T-helper 1 cell (primary cell): ENCODE measurements at places on chromosomes 6 and 20.

DNA sequence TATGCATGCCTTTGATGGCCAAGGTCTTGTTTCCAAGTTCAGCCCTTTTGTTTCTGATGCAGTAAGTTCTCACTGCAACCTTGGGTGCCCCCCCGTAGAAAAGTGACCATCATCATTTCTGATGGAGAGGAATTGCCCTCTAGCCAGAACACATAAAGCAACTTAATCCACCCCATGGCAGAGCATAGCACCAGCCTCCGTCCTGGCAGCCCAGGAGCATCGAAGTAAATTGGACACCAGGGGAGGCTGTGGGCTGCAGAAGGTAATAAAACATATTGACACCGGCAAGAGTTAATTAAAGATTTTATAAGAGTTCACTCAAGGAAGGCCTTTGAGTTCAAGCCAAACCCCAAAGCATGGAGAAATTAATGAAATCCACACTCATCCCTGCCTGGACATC is 39.2 kb upstream of the CST7 start:
- no peak for DNase-seq

DNA sequence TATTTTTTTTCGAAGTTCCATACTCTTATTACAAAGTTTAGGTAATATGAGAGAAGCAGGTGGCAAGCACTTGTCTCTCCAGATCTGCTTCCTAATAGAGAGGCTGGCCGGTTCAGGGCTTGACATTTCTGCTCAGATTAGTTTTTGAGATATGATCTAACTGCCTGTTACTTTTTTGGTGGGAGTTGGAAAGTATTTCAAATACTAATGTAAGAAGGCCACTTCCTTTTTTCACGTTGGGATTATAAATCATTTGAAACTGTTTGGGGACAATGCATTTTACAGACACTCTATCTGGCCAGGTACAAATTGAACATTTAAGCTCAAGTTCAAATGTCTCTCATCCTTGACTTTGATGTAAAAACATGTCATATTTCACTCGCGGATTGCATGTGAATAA is 222.1 kb upstream of the SULF2 start:
- no peak for DNase-seq

DNA sequence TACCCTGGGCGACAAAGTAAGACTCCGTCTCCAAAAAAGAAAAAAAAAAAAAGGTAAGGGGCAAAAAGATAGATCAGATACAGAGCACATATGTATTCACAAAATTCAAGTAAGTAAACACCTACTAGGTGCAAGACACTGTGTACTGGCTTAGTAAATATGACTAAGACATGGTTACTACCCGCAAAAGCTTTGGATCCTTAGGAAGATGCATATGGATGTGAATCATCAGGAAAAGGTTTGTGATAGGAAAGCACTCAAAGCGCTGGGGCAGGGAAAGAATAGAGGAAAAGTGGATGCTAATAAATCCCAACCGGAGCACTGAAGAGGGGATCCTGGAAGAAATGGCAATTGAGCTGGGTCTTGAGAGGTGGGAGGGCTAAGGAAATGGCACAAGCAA is 118.8 kb upstream of the FAM184A start:
- no peak for DNase-seq

DNA sequence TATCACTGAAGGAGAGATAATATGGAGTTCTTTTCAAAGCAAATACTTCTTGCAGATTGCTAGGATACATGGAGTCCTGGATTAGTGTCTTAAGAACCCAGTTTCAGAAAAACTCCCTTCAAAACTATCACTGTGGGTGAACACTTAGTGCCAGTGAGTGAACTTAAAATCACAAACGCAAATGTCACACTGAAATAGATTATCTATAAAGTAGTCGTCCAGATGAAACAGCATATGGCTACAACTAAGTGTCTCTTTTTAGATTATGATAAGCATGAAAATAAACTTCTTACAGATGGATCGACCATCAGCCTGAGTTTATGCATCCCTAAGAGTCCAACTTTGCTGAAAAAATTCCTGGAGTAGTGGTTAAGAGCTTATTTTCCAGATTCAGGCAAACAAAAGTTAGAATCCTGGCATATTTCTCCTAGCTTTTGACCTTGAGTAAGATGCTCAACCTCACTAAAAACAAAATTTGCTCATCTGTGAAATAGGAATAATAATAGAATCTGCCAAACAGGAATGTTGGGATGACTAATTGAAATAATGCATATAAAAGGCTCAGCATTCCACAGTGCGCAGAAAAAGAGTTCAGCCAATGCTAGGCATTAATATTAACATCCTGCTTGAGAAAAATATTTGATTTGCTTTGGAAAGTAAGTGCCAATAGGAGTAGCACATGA is 70.4 kb downstream of the DOK5 start:
- DNase-seq, result no peak

- no peak for DNase-seq
Measured at GRCh38 chr20:63369724-63370617, 8.8 kb upstream of the CHRNA4 start.

GRCh38 chr6:15102241-15102640 is 143.6 kb upstream of the JARID2 start:
- no peak for DNase-seq

DNA sequence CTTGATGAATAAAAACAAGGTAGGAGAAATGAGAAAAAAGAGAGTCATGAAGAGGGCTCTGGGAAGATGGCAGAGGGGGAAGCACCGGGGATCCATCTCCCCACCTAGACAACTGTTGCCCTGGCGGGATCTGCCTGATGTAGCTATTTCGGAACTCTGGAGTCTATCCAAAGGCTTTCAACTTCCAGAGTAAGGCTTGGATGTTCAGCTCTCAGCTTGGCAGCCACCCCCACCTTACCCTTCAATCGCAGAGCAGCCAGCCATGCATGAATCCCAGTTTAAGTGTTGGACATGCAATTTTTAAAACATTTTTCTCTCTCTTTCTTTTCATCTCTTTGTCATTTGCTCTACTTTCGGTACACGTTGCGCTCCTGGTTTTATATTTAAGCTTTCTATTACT is 275.9 kb upstream of the EXOC2 start:
- DNase-seq, result no peak

- DNase-seq, result no peak
Measured at GRCh38 chr6:35170166-35170565, 29.0 kb upstream of the TCP11 start.

DNA sequence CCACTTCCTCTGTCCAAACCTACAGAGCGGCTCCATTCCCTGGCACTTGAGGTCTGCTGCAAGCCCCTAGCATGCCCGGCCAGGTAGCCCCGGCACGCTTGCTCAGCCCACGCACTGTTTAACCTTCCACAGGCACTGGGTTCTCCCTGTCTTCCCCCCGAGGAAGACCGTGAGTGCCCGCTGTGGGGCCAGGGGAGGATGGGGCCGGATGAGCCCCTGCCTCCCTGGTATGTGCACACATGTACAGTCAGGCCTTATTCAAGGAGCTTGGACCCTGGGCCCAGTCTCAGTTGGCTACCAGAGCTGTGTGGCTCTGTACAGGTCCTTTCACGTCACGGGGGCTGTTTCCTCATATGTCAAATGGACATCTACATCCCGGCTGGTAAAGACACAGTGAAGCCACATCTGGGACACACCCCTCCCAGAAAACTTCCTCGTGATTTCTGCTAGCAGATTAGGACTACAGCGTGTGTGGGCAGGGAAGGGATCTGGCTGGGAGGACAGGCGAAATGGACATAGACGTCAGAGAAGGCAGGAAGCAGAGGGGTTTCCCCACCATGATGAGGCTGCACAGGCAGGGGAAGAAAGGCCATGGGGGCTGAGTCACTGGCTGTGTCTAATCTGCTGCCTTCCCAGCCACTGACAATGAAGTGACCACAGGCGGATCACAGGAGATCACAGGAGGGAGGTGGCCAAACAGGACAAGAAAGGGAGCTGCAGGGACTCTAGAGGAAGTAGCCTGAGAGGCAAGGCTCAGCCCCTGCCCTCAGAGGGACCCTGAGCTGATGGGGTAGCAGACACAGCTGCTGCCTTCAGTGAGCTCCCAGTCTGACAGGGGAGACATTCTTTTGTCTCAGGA is 62.9 kb downstream of the MRPL14 start:
- DNase-seq, result no peak

DNA sequence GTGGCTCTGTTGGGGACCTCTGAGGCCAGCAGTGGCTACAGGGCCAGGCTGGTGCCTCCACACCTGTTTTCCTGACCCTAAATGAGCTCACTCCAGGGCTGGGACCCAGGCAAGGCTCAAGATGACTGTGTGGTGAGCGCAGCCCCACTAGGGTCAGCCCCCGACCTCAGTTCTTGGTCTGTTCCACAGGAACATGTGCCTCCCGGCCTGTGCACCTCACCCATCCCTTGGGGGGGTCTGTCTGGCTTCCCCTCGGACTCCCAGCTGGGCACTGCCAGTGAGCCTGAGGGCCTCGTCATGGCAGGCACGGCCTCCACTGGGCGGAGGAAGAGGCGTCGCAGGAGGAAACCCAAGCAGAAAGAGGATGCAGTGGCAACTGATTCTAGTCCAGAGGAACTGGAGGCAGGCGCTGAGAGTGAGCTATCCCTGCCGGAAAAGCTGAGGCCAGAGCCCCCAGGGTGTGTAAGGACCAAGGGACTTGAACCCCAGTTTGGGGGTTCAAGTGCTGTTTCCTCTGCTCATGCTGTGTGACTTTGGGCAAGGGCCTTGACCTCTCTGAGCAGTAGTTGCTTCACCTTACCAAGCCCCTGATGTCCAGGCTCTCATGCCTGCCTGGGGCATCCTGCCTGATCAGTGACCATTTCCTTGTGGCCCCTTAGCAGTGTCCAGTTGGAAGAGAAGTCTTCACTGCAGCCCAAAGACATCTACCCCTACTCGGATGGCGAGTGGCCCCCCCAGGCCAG is 8.0 kb downstream of the LPIN3 start:
- no peak for DNase-seq

DNA sequence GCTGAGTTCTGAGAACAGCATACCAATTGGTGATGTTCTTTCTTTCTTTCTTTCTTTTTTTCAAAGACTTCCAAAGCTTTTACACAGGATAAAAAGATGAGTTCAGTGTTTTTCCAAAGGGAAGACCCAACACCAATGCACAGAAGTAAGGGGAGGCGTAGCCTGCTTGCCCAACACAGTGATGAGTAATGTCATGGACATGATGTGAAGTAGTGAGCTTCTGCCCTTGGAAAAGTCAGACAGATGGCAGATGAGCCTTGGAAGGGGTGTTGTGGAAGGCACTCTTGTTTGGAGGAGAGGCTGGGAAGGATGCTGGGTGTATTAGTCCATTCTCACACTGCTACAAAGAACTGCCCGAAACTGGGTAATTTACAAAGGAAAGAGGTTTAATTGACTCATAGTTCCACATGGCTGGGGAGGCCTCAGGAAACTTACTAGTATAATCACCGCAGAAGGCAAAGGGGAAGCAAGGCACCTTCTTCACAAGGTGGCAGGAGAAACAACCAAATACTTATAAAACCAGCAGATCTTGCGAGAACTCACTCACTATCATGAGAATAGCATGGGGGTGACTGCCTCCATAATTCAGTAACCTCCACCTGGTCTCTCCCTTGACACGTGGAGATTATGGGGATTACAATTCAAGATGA is 12.6 kb downstream of the LRP11 start:
- no peak for DNase-seq

GRCh38 chr20:50303573-50304500 is 113.2 kb downstream of the CEBPB start:
- DNase-seq, result no peak

- no peak for DNase-seq
Measured at GRCh38 chr6:101534821-101535220, 141.3 kb downstream of the GRIK2 start.

DNA sequence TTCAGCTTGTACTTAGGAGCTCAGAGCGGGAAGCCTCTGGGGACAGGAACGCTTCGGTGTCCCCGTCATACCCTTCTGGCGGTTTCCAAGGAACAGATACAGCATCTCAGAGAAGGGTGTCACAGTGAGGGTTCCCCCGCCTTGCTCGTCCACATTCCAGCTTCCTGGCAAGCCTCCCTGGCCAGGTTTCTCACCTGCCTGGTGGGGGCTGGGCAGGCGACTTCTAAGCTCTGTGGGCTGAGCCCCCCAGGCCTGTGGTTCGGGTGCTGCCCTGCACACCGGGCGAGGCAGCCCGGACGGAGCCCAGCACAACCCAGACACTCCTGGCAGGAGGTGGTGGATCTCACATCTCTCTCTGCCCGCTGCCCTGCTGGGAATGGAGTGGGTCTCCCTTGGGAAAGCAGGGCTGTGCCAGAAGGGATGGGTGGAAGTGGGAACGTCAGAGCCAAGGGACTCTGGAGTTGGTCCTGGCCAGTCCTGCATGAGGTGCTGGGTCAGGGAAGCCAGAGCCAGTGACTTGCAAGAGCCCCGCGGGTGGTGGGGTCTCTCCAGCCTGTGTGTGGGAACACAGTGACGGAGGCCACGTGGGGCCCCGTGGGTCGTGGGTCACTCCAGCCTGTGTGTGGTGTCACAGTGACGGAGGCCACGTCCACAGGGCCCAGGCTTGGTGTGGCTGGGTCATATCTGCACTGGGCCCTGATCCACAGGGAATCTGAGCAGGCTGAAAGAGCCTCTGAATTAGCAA is 47.7 kb upstream of the SMOC2 start:
- DNase-seq, result no peak
